ENCODE measurements at places on chromosomes 6 and 20.

- DNase-seq = peak; percentile 68
Measured at GRCh38 chr6:30742316-30743098, at the start of gene FLOT1. FLOT1 (minus strand) TSS chr6:30742687; CDS start chr6:30742189, 498 bp downstream.

- no peak for DNase-seq
Measured at GRCh38 chr6:164832410-164832809, 477.0 kb downstream of the C6orf118 start.

DNA sequence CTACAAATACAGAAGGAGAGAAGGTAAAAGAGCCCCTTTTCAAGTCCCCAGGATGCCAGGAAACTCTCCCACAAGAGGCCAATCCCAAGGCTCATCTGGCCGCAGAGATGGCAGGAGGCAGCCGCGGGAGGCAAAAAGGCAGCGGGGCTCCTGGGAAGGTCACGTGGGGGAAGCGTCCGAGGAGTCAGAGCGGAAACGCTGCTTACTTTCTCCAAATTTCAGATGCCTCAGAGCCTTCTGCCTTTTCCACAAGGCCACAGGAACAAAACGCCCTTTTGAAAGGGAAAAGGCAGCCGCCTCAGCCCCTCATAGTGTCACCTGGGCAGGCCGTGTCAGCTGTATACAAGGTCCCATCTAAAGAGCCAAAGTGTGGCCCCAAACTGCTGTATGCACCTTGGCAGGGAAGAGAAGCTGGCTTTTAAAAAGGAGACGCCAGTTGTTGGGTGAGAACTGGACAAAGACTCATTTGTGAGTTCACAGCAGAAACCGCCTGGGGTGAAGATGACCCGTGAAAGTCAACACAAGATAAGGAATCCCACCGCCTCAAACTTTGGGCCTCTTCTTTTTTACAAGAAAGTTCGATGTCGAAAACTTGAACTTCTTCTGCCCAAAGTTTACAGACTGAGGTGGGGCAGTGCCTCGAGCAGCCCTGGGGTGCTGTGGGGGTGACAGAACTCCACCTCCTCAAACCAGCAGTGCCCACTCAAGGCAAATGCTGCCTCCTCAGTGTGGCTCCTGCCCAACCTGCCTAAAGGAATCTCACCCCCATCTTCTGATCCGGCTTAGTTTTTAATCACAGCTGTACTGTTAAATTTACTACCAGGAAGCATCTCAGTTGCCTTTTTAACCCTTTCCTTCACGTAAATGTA is 45.4 kb downstream of the EZR start:
- no peak for DNase-seq

DNA sequence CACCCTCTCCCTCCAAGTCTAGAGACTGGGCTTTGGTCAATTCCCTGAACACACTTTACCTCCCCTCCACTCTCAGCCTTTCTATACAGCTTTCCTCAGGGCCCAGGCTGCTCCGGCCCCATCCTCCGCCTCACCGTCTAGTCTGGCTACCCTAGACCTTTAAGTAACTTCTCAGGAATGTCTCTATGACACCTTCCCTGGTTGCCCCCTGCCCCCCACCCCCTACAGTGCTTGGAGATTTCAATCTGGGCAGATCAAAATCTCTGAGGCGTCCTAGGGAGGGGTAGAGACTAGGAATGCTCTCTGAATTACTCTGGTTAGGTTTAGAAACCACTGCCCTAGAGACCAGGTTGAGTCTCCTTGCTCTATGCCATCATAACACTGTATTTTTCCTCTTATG is 6.1 kb downstream of the UBE2J1 start:
- DNase-seq = no peak

DNA sequence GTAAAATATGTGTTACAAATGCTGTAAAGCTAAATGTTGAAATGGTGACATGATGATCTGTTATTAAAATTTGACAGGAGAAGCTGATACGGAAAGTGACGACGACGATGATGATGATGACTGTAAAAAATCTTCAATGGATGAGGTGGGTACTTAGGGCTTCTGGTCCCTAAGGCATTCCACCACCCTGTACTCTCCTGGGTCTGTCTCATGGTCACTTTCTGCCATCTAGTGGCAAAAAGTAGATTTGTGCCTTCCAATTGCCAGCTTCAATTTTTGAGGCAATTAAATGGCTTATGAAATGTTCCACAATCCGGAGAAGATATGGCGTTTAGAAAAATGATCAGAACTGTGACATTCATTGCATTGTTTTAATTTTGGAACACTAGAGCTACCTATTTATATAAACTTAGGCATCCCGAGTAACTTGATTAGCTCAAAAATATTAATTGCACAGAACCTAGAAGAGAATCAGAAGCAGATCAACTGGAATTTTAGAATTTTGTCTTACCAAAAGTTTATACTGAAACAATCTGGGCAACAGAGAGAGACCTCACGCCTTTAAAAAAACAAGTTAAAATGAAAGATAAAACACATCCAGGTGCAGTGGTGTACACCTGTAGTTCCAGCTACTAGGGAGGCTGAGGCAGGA is 346.5 kb upstream of the PLCB4 start:
- no peak for DNase-seq

- no peak for DNase-seq
Measured at GRCh38 chr6:41914869-41915530, 5.9 kb downstream of the MED20 start.

- peak; percentile 19 for DNase-seq
Measured at GRCh38 chr6:87742106-87742505, 40.1 kb upstream of the AKIRIN2 start.
